ENCODE measurements at places on chromosomes 11 and 22.

DNA sequence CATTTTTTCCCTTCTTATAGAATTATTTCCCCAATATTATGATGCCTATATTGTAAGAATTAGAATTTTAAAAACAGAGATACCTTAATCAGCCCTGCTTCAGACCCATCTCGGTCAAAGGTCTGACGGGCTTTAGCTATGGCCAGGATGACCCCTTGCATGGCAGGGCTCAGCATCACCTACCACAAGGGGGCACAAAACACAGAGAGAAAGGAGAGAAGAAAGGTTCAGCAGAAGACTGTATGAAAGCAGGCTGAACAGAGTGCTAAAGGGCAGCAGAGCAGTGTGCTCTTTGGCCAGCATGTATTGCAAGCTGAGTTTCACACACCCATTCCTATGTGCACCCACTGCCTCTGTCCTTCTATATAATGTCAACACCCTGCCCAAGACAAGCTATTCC is 26.8 kb downstream of the CLDN25 start:
- no peak for DNase-seq

DNA sequence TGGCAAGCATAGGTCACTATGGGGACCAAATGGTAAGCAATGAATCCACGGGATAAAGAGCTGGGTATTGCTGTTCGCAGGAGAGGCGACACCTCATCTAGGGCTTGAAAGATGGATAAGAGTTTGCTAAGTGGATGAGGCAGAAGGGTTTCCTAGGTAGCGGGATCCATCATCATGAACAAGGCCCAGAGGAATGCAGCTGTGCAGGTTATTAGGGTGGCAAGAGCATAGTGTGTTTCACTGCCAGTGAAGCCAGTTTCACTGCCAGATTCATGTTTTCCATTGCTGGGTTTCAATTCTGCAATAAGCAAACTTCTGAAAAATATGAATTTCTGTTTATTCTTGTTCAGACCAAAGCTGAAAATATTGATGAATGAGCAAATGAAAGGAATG is 27.2 kb downstream of the WEE1 start:
- DNase-seq = no peak

DNA sequence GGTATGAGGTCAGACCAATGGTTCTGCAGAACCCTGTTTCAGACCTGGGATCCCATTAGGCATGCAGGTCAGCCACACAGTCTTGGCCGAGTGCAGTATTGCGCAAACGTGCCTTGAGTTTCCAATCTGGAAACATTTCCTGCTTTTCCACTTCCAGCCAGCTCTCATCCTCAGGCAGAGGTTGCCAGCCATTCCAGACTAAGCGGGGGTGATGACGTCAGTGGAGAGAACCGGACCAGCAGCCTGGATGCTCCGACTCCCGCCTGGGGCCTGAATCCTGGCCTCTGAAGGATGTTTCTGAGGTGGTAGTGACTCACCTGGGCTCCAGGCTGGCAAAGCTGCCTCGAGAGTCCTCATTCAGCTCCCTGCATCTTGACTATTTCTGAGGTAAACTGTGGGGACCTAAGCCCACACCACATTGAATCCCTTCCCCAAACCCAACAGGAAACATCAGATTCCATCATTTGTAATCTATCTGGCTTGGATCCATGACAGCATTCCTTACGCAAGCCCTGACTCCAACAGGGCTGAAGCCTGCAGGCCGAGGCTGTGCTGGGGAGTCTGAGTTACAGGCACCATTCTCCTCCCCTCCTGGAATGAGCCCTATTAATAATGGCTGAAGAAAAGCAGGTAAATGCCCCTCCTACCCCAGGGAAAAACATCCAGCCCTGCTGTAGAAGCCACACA is 83.0 kb downstream of the ABTB2 start:
- DNase-seq = peak; percentile 91

- no peak for DNase-seq
Measured at GRCh38 chr11:83238111-83238510, 44.6 kb downstream of the ANKRD42 start.

DNA sequence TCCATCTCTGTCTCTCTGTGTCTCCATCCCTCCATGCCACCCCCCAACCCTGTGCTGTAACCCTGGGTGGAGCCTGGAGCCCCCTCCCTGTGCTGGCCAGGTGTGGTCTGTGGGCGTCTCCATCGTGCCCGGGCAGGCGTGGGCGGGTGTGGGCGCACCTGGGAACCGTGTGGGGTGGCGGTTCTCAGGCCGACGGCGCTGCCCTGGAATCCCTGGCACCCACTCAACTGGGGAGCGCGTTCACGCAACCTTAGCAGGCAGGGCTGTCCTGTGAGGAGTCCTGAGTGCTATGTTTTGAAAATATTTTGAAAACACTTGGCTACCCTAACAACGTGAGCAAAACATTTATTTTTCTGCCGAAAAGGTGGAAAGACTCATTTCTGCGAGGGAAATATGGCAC is 4.7 kb downstream of the TNNT3 start:
- DNase-seq = peak; percentile 41

DNA sequence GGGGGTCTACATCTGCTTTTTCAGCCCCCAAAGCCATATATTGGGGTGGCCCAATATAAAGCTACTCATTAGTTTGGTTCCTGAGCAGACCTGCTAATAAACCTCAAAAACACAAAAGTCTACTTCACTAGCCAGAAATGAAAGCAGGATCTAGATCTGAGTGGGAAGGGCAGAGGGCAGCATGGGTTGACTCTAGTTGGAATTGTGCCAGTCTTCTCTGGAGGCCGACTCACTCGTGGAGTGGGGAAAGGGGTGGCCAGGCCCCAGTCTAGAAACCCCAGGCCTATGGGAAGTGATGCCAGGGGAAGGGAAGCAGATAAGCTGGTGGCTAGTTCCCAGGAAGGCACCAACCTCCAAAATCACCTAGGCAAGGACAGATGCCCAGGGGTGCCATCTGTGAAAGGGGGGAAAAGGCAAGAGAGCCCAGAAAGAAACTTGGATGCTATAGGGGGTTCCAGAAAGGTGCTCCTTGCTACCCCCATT is 5.3 kb downstream of the PATZ1 start:
- no peak for DNase-seq

DNA sequence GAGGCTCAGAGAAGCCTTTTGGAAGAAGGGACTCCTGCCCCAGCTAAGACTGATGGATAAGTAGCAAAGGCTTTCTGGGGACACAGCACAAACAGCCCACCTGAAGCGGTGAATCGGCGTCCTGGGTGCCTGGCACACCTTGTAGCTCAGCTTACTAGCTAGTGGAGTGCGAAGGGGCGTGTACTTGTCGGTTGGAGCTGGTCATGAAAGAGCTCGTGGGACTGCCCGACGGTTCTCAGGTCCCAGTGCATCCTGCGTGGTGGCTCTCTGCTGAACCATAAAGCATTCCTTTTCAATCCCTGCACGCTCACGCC is 690 bp upstream of the UVRAG start:
- DNase-seq = no peak

DNA sequence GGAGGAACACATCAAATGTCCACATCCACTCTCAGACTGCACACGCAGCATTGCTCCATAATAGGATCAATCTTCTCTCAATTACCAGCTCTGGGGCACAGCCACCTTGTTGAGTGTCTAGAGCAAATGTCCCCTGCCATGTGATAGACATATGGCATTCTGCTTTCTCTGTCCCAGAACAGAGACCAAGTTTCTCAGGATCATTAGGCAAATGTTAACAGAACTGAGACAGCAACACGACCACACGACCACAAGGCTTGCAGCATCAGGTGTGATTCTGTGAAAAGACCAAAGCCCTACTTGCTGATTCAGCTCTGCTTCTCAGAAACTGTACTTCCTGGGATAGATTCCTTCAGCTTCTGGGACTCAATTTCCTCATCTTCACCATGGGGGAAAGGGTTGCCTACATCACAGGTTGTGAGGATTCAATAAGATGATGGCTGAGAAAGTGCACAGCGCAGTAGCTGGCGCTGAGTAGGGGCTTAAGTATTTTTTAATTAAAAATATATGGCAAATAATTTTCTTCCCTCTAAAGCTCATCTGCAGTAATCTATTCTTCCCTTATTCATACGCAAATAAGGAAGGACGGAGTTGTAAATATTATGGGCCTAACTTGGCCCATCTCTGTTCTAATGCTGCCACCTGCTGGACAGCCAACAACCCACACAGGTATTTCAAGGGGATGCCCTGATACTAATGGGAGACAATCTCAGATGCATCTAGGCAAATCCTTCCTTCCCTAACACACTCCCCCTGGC is 54.3 kb upstream of the USP47 start:
- peak; percentile 85 for DNase-seq

- no peak for DNase-seq
Measured at GRCh38 chr11:115585361-115586024, 81.3 kb upstream of the CADM1 start.

Measured in femur (tissue), 1 donor.